ENCODE measurements at places on chromosomes 12 and 14. TPM values are rescaled to one million over a fixed set of nuclear protein-coding genes. Genes with fewer than 3 reads are reported as not detected.

The POTEM gene
- total RNA-seq, result not detected

The FAM181A gene
- not detected for total RNA-seq

The KRT83 gene
- total RNA-seq, result not detected

The KRT73 gene
- total RNA-seq, result 0.91 TPM

The TAS2R14 gene
- total RNA-seq, result 2.1 TPM

The BAZ2A gene
- total RNA-seq, result 92.2 TPM

The FOXN4 gene
- total RNA-seq, result not detected

DNA sequence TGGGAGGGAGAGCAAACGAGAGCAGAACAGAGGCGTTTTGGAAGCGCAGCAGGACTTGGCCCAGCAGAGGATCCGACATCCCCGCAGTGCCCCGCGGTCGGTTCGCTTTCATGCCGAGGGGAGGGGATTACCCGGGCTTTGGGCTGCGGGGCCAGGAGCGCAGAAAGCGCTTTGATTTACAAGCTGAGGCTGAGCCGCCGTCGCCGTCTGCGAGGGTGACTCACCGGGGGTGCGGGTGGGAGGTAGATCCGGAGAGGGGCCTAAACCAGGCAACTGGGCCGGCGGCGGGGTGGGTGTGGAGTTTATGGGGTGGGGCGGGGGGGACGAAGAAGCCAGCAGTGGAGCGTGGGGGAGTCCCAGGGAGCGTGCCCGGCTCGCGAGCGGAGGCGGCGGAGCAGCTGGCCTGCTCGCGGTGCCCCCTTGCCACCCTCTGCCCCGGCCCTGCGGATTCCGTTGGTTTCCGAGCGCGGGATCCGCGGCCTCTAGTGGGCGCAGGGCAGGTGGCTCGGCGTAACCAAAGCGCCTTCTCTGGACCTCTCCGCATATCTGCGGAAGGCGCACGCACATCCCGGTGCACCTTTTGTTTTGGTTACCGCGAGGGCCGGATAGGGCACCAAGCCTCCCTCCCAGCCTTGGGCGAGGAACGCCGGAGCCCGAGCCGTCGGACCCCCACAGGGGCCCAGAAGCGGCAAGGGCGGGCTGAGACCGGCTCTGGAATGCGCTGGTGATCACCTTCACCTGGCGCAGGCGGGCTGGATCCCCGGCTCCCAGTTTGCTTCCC is 2.6 kb downstream of the SIX4 start:
- DNase-seq, result peak; percentile 42
- no peaks in the 10 kb centered on the region for H3K36me3 ChIP-seq
- H3K27ac ChIP-seq, result no peak overlapping the region
- H3K4me1 ChIP-seq, result peaks cover 24% of the 10 kb centered on the region
- H3K27me3 ChIP-seq, result peaks cover 60% of the 10 kb centered on the region
- H3K4me3 ChIP-seq, result peak overlapping the region; percentile 77

- peak; percentile 50 for DNase-seq
- H3K27ac ChIP-seq, result peak overlapping the region; percentile 96
- peaks cover 5% of the 10 kb centered on the region for H3K36me3 ChIP-seq
- H3K27me3 ChIP-seq, result no peaks in the 10 kb centered on the region
- H3K4me1 ChIP-seq, result peaks cover 34% of the 10 kb centered on the region
- H3K4me3 ChIP-seq, result peak overlapping the region; percentile 92
These were observed 606 bp downstream of the EP400 start for GRCh38 chr12:131950182-131950913.

DNA sequence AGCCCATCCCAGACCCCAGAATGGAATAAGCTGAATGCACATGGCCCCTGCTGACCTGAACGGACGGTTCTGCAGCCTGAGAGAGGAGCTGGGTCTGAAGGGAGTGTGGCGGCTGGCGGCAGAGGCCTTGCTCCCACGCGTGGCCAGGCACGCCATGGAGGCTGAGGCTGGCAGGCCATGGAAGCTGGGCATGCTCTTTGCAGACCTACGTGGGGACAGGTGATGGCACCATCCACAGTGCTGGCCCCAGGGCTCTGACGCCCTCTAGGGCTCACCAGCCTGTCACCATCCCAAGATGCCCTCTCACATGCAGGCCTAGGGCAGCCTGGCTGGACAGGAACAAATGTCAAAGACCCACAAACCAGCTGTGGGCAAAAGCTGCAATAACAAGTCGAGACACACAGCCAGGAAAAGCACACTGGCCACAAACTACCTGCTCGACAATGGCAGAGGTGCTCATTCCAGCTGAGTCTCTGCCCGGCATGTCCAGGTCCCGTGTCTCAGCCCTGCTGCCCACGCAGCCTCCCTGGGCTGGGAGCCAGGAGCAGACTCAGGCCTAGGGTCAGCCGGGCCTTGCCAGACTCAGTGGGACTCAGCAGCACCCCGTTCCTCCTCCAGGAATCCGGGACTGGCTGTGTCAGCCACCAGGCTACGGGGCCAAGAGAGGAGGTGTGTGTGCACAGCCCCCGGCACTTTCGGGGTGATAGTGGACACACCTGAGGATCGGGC is 19.7 kb downstream of the BTBD6 start:
- no peaks in the 10 kb centered on the region for H3K27me3 ChIP-seq
- no peak overlapping the region for H3K27ac ChIP-seq
- peaks cover 3% of the 10 kb centered on the region for H3K36me3 ChIP-seq
- no peak for DNase-seq

DNA sequence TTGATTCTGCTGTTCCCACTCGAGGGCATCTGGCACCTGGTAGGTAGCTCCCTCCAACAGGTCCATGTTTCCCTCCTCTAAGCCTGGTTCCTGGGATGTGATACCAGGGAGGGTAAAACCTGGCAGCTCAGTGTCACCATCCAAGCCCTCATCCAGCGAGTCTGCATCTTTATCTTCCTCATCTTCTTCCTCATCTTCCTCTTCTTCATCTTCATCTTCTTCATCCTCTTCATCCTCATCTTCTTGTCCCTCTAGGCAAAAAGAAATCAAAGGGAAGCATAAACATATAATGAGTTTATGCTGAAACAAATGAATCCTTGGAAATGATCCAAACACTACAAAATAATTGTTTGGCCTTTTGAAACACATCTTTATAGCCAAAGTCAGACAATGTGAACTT is 55.3 kb downstream of the ARMH4 start:
- H3K27me3 ChIP-seq, result no peaks in the 10 kb centered on the region
- H3K36me3 ChIP-seq, result no peaks in the 10 kb centered on the region
- H3K27ac ChIP-seq, result no peak overlapping the region
- no peak for DNase-seq
- no peak overlapping the region for H3K4me3 ChIP-seq

GRCh38 chr14:89365061-89365801 is 51.8 kb downstream of the FOXN3 start:
- peak overlapping the region; percentile 74 for H3K4me3 ChIP-seq
- H3K4me1 ChIP-seq, result peaks cover 48% of the 10 kb centered on the region
- DNase-seq, result peak; percentile 75
- H3K27ac ChIP-seq, result peak overlapping the region; percentile 82
- H3K36me3 ChIP-seq, result peaks cover 32% of the 10 kb centered on the region

GRCh38 chr12:81245907-81246570 is 168.2 kb downstream of the ACSS3 start:
- H3K36me3 ChIP-seq, result no peaks in the 10 kb centered on the region
- DNase-seq, result no peak
- H3K27ac ChIP-seq, result no peak overlapping the region
- no peak overlapping the region for H3K4me3 ChIP-seq

DNA sequence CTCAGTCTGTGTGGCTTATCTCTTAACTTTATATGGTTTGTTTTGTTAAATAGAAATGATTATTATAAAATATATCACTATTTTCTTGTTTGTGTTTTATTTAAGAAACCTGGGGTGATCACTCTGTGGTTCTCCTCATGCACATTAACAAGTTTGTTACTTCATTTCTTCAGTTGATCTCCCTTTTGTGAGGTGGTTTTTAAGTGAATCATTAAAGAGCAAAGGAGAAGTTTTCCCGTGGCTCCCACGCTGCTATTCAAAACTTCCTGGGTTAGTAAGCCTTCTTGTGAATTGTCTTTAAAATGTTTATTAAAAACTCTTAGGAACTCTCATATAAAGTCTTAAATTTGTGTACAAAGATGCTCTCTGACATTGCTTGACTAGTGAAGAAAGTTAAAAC is 11.8 kb downstream of the ADIPOR2 start:
- DNase-seq, result no peak
- peaks cover 40% of the 10 kb centered on the region for H3K36me3 ChIP-seq
- peaks cover 32% of the 10 kb centered on the region for H3K4me1 ChIP-seq
- no peak overlapping the region for H3K4me3 ChIP-seq
- H3K27me3 ChIP-seq, result no peaks in the 10 kb centered on the region

DNA sequence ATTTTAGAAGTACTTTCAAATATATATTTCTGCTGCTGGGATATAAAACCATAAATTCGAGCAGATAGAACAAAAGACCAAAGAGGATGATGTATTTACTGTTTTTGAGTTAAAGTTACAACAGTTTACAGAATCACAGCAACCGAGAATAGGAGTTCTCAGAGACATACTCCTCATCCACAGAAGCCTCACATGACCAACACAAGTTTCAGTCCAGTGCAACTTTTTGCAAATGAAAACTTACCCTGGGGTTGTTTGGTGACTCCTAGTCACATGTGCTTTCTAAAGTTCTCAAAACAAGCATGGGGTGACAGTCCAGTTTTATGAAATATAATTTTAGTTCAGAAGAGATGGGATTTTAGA is 117.1 kb downstream of the PRKCH start:
- H3K27ac ChIP-seq, result peak overlapping the region; percentile 87
- peaks cover 93% of the 10 kb centered on the region for H3K4me1 ChIP-seq
- H3K4me3 ChIP-seq, result peak overlapping the region; percentile 76
- H3K27me3 ChIP-seq, result no peaks in the 10 kb centered on the region
- no peak for DNase-seq

DNA sequence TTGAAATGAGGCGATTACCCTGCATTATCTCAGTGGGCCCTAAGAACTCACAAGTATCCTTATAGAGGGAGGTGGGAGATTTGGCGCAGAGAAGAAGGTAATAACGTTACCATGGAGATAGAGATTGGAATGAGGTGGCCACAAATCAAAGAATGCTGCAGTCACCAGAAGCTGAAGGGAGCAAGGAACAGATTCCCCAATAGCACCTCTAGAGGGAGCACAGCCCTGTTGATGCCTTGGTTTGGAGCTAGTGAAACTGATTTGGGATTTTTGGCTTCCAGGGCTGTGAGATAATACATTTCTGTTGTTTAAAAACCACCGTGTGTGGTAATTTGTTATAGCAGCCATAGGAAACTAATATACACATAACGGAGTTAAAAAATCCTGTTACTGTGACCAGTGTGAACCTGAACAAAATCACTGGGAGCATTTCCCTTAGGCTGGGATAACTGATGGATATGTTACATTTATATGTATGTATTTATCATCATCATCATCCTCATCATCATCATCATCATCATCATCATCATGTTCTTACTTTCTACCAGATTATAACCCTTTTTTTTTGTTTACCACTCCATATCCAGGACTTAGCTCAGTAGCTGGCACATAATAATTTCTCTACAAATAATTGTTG is 100.3 kb downstream of the LIN7A start:
- no peaks in the 10 kb centered on the region for H3K27me3 ChIP-seq
- H3K36me3 ChIP-seq, result no peaks in the 10 kb centered on the region
- no peak overlapping the region for H3K27ac ChIP-seq
- H3K4me3 ChIP-seq, result no peak overlapping the region
- no peak for DNase-seq
- H3K4me1 ChIP-seq, result no peaks in the 10 kb centered on the region

GRCh38 chr14:73273799-73274198 is 36.5 kb downstream of the PAPLN start:
- H3K4me3 ChIP-seq, result no peak overlapping the region
- no peak for DNase-seq
- peaks cover 13% of the 10 kb centered on the region for H3K27me3 ChIP-seq
- peaks cover 11% of the 10 kb centered on the region for H3K36me3 ChIP-seq
- peaks cover 10% of the 10 kb centered on the region for H3K4me1 ChIP-seq
- no peak overlapping the region for H3K27ac ChIP-seq

- no peaks in the 10 kb centered on the region for H3K27me3 ChIP-seq
- no peaks in the 10 kb centered on the region for H3K36me3 ChIP-seq
- H3K4me1 ChIP-seq, result no peaks in the 10 kb centered on the region
- DNase-seq, result no peak
- no peak overlapping the region for H3K4me3 ChIP-seq
- no peak overlapping the region for H3K27ac ChIP-seq
These were observed 164.5 kb upstream of the E2F7 start for GRCh38 chr12:77229640-77230442.

DNA sequence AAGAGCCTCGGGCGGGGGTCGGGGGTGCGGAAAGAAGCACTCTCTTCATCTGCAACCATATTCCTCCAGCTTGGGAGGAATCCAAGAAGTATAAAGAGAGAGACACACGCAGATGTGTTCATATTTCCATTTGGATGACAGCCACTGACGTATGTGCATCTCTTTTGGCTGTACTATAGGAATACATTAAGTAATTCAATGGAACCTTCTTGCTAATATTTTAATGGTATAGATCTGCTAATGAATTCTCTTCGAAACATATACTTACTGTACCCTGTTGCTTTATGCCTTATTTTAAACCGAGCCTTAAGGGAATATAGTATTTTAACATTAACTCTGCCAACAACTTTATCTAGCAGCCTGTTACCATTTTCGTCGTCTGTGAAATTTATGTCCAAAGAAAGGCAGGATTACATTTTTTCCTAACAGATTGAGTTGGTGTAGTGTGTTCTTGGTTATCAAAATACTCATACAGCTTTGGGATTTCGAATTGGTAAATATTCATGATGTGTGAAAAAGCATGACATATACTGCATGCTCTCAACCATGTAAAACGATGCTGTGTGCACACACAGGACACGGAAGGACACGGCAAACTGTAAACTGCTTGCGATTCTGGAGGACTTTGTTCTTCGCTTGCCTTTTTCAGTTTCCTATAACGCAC is 84.5 kb downstream of the CCDC88C start:
- H3K27ac ChIP-seq, result no peak overlapping the region
- H3K36me3 ChIP-seq, result peaks cover 70% of the 10 kb centered on the region
- H3K4me1 ChIP-seq, result peaks cover 62% of the 10 kb centered on the region
- DNase-seq, result no peak
- H3K4me3 ChIP-seq, result no peak overlapping the region
- H3K27me3 ChIP-seq, result no peaks in the 10 kb centered on the region

- peaks cover 11% of the 10 kb centered on the region for H3K27me3 ChIP-seq
- H3K4me1 ChIP-seq, result peaks cover 51% of the 10 kb centered on the region
These were observed 736 bp upstream of the PHLDA1 start for GRCh38 chr12:76032043-76032981.

DNA sequence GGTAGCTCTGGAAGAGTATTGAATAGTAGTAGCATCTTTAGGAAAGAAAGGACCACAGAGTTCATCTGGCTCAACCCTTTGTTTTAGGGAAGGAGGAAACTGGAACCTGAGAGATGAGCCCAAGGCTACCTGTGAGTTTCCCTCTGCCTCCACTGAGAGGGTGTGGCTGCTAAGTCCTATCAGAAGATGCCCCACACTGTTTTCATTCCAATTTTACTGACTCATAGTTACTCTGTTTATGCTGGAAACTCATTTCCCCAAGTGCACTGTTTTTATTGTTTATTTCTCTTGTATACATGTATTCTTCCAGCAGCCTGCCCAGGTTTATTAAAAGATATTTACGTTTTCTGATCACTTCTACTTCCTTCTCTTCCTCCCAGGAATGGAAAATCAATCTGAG is 127.4 kb upstream of the ARHGAP5 start:
- H3K4me1 ChIP-seq, result peaks cover 7% of the 10 kb centered on the region
- H3K36me3 ChIP-seq, result no peaks in the 10 kb centered on the region
- peaks cover 2% of the 10 kb centered on the region for H3K27me3 ChIP-seq
- DNase-seq, result no peak

GRCh38 chr12:34345801-34346200 is 323.5 kb downstream of the ALG10 start:
- H3K36me3 ChIP-seq, result peaks cover 5% of the 10 kb centered on the region
- H3K4me1 ChIP-seq, result no peaks in the 10 kb centered on the region

GRCh38 chr14:76346391-76347160 is 29.4 kb upstream of the ESRRB start:
- no peak overlapping the region for H3K27ac ChIP-seq
- DNase-seq, result no peak
- no peak overlapping the region for H3K4me3 ChIP-seq
- H3K27me3 ChIP-seq, result peaks cover 7% of the 10 kb centered on the region
- no peaks in the 10 kb centered on the region for H3K4me1 ChIP-seq

Data from activated CD8-positive, alpha-beta T cell treated with anti-CD3 and anti-CD28 coated beads, Interleukin-2, amount 10 ng/mL, durations not matched to agents 7 days and 5 days (primary cell).